SK-N-DZ (cell line): ENCODE measurements at places on chromosomes 2 and 18.

DNA sequence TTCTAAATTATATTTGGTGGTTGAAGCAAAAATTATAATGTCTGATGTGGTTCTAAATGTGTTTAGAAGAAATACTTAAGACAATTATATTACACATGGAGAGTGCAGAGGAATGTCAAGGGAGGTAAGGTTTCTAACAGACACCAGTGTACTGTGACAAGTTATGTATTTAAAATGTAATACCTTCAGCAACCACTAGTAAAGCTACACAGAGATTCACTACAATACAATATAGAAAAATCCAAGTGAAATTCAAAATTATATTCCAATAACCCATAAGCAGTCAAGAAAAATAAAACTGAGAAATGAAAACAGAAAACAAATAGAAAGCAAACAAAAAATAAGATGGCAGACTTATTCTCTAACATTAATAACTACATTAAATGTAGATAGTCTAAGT, 249.5 kb upstream of the KLHL14 start:
- DNase-seq, result no peak

DNA sequence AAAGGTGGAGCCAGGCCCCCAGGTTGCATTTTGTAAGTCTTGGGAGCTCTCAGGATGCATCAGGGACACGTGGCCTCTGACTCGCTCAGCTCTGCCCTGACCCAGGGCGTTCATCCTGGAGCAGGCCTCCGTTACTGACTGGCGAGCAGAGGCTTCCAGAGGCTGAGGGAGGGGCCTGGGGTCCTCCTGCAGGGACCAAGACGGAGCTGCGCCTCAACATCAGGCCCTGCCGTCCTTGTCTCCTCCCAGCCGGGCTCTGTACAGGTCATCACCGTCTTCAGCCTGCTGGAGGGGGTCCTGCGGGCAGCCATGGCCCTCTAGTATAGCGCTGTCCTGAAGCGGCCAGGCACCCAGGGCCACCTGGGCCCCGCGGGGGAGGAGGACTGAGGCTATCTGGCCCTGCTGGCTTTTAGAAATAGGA, 10.2 kb upstream of the ALPP start:
- DNase-seq, result no peak

GRCh38 chr2:160632084-160632975, 138.7 kb upstream of the RBMS1 start:
- no peak for DNase-seq

DNA sequence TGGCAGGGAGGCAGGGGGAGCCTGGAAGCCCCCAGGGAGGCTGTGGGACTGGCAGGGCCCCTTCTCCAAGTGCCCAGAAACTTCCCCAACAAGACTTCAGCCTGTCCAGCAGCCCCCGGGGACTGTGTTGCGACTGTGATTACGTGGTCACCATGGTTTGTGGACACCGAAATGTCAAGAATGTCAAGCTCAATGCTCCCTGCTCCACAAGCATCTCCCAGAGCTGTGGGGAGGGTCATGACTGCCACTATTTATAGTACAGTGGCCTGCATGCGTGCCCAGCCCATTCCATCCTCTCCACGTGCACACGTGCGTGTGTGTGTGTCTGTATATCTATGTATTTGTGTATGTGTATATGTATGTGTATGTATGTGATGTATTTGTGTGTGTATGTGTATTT, 93.8 kb upstream of the MBOAT2 start:
- DNase-seq, result no peak

GRCh38 chr2:73072129-73072395, 550 bp upstream of the SFXN5 start:
- DNase-seq, result no peak

- DNase-seq, result no peak
These were observed 150.6 kb downstream of the AGPS start for GRCh38 chr2:177543007-177543760.

GRCh38 chr2:171247741-171248662, 87.3 kb upstream of the TLK1 start:
- no peak for DNase-seq

DNA sequence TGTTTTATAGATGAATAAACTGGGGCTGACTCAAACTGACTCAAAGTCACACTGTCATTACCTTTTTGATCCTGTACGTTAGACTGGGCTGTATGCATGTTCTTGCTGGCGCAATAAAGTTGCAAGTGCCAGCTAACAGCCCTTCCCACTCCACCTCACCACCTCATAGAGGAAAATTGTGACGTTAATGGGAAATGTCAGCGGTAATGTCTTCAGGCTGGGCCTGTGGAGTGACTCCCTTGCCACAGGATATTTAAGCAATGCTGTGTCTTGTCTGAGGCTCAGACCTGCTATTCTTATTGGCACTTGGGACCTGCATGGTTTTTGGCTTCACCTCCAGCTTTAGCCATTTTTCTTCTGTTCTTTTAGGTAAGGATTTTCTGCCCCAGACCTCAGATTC, 25.2 kb upstream of the CASP10 start:
- DNase-seq, result no peak

GRCh38 chr18:34818064-34818463, 108.0 kb downstream of the DTNA start:
- no peak for DNase-seq

GRCh38 chr2:234879671-234880455, 72.0 kb upstream of the SH3BP4 start:
- no peak for DNase-seq

GRCh38 chr2:241227594-241227993, 39.1 kb downstream of the ANO7 start:
- no peak for DNase-seq

DNA sequence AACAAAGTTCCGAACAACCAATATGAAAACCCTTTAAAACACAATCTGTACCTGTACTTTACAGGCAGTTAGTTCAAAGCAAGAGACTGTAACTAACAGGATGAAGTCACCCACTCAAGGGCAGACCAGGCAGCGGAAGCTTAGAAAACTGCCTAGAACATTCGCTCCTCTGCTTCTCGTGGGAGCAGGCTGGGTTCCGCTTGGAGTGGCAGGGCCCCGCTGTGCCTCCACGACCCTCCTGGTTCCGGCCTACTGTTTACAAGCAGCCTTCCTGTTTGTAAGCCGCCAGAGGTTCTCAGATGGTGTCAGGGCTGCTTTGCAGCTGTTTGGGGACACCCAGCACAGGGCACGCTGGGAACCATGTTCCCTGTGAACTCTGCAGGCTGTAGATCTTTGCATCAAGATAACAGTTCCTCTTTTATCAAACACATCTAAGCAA, 31.3 kb downstream of the CIB4 start:
- no peak for DNase-seq

DNA sequence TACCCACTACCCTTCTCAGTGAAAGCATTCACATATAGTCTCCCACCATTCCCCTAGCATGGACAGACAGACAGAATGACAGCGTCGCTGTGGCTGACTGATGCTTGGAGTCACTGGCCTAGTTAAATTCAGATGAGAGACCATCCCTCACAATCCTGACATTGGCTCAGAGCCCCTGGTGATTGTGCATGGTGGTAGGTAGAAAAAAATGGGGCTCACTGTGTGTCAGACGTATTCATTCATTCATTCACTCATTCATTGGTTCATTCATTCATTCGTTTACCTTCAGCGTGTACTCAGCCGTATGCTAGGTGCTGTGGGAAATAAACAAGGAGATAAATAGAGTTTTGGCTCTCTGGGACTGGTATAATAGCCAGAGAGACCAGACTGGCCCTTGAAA, 94.8 kb upstream of the STPG4 start:
- no peak for DNase-seq

GRCh38 chr2:203062126-203062525, 47.5 kb downstream of the NBEAL1 start:
- no peak for DNase-seq

DNA sequence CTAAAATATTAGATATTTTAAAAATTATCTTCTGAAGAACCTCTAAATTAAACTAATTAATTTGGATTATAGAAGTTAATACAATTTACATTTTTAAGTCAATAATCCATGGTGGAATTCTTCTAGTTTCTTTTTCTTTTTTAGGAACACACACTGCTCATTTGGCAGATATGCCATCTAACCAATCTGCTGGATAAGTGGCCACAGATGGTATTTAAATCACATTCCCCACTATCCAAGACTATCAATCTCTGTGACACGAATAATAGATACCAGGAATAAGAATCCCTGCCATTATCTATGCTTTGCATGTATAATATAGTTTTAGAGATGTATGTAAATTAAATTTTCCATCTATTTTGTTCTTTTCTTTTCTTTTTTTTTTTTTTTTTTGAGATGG, 58.5 kb downstream of the CABYR start:
- DNase-seq, result no peak

- DNase-seq, result no peak
These were observed 106.8 kb downstream of the GRB14 start for GRCh38 chr2:164514491-164514890.
